ENCODE measurements at places on chromosomes 11 and 22.
A peak's percentile ranks its signal among the peaks of the same experiment; 100 is the strongest.

GRCh38 chr22:40517631-40518030, 118.9 kb downstream of the MRTFA start:
- DNase-seq, result no peak

- DNase-seq, result no peak
Observed at GRCh38 chr11:18209058-18209457, 27.5 kb downstream of the SAA4 start.

DNA sequence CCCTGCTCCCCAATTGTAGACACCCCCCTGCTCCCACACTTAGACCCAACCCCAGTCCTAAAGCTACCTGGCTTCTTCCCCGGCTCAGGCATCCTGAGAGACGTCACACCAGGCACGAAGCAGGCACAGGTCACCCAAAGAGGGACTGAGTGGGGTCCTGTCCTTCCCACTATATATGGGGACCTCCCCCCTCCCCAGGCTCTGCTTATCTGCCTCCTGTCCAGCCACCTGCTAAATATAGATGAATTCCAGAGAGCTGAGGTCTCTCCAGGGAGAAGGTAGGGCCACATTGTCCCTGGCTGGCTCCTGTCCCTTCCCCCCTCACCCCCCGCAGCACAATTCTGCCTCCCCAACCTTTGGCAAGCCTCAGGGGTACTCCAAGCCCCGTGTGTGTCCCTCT, at the start of gene MYBPC3:
Gene MYBPC3, minus strand, starts transcription at position 147 of the 400 bp plus-strand sequence. Its CDS starts 55 bp downstream, at position 92.
- no peak for DNase-seq

DNA sequence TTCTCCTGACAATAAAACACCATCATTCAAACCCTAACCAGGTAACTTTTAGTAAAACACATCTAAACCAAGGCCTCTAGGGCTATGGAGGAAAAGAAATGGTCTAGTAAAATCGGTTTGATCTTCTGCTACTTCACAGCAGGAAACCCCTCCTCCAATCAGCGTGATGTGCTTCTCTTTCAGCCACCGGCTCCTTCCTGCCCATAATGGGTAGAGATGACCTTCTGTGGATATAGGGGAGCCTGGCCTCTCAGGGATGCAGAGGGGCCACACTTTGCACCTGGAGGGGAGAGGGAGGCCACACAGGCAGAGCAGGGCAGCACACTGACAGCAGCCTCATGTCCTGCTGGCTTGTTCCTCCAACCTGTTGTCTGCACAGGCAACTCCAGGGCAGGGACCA, 6.9 kb downstream of the EHD1 start:
- DNase-seq, result no peak

DNA sequence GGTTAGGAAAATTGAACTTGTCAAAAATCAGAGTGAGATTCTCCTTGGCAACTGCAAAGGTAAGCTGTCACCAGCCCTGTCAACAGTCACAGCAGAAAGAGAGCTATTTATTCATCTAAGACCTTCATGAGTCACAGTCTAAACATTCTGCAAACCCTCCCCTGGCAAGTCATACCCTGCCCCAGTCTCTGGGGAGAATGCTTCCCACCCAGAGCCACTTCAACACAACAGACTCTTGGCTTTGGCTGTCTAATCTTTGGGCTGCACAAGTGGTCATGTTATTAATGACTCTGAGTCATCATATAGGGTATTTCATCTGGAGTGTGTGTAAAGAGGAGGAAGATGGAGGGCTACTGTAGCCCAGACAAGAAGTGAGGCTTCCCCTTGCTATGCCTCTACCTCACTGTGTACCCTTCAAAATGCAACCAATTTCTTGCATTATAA, 153.4 kb downstream of the CCDC34 start:
- DNase-seq, result no peak

DNA sequence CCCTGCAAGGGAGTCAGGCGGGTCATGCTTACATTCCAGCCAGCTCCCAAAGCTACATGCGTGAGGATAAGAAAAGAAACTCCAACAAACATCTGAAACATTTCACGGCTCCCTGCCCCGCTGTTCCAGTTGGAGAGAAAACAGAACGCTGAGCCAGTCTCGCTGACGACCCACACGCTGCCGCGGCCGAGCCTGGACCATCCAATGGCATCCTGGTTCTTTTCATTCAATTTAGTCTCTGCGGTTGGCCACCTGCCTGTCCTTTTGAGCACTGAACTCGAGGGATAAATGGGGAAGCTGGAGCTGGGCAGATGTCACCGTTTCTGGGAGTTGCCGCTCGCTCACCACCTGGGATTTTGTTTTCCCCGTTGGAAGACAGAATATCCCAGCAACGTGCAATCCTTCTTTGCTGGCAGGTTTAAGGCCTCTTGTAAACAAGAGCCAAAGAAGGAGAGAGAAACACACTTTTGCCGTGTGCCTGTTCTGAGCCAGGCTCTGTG, 45.3 kb upstream of the SHISAL1 start:
- peak; percentile 36 for DNase-seq

DNA sequence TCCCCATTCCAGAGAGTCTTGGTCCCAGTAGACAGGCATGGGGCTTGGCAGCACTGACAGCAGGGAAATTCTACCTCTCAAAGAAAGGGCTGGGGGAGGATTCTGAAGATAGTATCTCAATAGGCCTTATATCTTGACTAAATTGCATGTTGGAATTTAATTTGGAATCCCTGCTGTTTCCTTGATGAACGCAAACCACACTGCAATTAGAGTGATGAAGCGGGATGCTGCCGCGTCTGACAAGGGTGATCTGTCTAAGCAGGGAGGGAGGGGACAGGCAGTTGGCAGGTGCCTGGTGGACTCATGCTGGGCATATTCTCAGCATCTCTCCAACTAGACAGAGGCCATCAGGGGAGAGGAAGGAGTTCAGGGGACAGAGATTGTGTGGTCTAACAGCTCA, 48.4 kb downstream of the COMMD9 start:
- no peak for DNase-seq

GRCh38 chr11:118984825-118985224, 13.1 kb upstream of the CENATAC start:
- DNase-seq, result peak; percentile 54

GRCh38 chr11:58576887-58577471, 1.3 kb upstream of the LPXN start:
- DNase-seq, result no peak

DNA sequence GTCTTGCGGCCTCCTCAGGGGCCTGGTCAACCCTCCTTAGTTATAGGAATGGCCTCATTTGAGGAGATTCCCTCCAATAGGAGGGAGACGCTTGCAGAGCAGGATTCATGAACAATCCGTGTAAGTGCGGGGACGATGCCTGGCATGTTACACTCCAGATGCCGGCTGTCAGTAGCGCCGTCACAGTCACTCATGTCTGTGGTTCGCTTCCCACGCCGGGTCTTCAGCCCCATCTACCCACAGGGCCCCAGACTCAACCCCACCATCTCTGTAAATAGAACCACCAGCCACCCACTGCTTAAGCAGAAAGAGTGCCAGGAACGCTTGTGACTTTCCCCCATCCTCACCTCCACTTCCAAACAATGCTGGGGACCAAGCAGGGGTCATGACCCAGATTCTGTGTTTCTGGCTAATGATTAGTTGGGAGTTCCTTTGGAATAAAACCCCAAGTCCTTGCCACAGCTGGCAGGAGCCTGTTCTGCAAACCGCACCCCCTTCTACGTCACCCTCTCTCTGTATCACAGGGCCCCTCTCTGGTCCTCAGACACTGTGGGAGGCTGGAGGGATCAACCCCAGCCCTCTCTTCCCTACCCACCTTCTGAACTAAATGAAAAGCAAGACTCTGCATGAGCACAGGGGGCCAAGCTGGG, 38.8 kb upstream of the TOLLIP start:
- no peak for DNase-seq

- DNase-seq, result no peak
Observed at GRCh38 chr11:1930462-1930830, 10.9 kb downstream of the TNNT3 start.

DNA sequence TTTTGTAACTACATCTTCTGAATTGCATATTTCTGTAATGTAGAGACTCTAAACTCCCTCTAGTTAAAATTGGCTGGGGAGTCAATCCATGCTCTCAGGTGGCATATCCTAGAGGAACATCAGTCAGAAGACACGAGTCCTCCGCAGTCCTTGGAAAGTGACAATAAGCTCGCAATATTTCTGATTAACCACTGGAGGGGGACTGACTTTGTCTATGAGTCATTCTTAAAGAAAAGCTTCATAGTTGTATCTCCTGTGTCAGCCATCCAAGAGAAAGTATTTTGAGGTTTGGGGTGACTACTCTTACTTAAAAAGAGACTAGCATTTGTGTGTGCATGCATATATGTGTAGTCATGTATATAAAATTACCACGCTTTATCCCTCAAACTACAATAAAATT, 60.2 kb downstream of the SLN start:
- no peak for DNase-seq

DNA sequence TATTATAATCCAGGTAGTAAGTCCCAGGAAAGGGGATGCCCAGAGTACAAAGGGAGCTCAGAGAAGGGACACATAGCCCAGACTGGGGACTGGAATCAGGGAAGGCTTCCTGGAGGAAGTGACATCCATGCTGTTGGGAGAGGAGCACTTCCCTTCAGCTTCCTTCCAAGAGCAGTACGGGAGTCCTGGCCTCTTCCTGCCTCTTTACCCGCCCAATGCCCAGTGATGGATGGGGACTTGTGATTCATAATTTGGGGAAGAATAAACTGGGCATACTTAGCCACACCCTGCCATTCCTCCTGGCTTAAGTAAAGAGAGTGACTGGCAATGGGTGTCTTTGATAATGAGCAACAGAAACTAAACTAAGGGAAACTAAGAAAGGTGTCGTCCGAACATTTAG, 11.5 kb downstream of the C11orf91 start:
- no peak for DNase-seq

GRCh38 chr22:45136594-45136993, 27.1 kb upstream of the NUP50 start:
- DNase-seq, result no peak

GRCh38 chr11:59186130-59186594, 14.2 kb downstream of the DTX4 start:
- DNase-seq, result peak; percentile 23

DNA sequence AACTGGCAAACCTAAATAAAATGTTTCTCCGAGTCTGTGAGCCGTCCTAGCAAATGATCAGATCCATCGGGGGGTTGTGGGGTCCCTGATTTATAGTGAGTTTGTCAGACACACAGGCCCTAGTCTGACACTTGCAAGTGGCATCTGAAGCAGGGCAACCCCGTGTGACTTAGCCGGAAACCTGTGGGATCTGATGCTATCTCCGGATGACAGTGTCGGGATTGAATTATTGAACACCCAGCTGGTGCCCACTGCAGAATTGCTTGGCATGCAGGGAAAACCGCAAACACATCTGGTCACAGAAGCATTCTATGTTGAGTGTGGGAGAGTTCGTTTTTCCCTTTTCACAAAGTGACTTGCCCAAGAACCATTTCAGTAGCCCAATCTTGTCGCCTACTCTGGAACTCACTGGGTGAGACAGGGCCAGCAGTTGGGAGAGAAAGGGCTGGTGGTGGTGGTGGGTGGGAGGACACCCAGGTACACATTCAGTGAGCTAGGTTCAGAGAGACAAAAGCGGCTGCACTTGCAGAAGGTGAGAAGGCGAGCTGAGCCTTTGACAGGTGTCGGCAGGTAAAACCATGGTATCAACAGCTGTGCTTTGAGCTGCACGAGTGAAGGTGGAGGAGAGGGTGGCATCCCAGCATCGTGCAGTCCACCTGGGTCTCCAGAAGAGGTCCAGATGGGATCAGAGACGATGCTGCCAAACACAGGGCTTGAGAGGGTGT, 33.7 kb upstream of the B3GAT1 start:
- DNase-seq, result no peak

GRCh38 chr22:42635531-42635930, 4.9 kb downstream of the ATP5MGL start:
- no peak for DNase-seq

- DNase-seq, result no peak
Observed at GRCh38 chr22:37634417-37634924, 5.0 kb upstream of the SH3BP1 start.

DNA sequence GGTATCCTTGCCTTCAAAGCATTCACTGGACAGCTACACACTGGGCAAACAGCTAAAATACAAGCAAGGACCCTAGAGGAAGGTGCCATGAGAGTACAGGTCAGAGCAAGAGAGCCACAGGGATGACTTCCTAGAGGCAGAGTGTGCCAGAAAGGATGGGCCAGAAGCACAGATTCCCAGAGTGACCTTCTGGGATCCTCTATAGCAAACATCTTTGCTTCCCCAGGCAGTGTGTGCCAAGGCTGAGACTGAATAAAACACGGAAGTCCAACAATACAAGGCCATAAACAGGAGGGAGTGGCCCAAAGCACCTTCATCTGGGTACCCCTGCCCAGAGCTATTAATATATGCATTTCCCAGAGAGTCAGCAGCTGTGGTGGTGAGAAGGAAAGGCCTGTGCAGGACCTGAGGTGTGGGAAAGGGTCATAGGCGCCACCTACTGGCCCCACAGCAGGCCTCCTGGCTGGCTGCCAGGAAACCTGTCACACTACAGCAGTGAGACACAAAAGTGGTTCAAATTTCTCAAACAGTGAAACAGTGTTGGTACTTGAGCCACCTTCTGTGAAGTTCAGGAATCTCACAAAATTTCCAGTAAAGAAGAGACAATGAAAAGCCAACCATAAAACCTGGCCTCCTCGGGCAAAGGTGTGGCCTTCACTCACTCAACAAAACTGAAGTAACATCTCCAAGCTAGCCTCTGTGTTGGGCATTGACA, 20.3 kb downstream of the CLPB start:
- peak; percentile 95 for DNase-seq

DNA sequence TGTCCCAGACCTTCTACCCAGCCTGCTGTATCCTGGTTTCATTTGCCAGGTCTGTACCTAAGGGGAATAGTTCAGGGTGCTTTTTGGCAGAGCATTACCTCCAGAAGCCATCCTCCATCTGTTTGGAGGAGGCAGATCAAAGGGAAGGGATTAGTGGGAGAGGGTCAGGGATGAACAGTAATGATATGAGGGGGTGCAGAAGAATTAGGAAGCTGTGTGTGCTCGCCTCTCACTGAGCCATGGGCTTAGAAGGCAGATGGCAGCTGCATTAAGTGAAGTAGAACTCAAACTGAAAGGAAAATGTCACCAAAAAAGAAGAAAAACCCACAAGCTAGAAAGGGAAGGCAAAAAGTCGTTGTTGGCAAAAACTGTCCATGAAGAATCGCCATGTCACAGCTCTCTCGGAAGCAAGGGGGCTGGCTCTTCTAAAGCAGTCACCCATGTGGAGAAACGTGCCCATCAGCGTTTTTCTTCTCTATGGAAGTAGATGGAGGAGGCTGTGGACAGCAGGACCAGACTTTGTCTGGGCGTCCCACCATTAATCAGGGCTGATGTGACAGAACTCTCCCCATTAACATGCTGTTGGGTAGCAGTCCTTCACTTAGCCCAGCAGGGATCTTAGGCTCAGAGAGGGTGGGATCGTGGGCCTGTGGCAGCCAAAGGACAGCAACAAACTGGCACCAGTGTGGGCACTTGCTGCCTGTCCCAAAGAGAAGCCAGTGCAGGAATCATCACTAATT, 46.8 kb downstream of the CEP164 start:
- no peak for DNase-seq

- DNase-seq, result no peak
Observed at GRCh38 chr22:30873661-30874060, 94.9 kb downstream of the MORC2 start.

- peak; percentile 58 for DNase-seq
Observed at GRCh38 chr11:116499396-116500003, 273.3 kb downstream of the BUD13 start.

Measured in thyroid gland (tissue), 4 donors.